Upper lobe of left lung (tissue), 6 donors: ENCODE measurements at places on chromosomes 4 and X.
A peak's percentile ranks its signal among the peaks of the same experiment; 100 is the strongest.

GRCh38 chr4:7722766-7723387 is 216.8 kb downstream of the AFAP1 start:
- no peak for DNase-seq

DNA sequence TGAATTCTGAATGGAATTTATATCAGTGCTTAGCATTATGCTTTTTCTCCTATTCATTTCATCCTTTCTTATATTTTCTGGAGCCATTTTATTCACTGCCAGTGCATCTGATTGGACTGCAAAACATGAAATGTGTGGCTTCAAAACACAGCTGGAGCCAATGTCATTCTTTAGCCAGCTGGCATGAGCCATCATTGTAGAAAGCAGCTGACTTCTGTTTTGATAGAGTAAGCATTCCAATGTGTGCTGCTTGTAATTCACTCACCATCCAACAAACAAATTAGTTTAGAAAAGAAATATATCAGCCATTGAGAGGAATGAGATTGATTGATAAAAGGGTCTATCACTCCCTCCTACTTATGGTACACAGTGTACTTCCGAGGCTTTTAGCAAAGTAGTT is 2616.0 kb downstream of the ARAP2 start:
- DNase-seq: no peak

DNA sequence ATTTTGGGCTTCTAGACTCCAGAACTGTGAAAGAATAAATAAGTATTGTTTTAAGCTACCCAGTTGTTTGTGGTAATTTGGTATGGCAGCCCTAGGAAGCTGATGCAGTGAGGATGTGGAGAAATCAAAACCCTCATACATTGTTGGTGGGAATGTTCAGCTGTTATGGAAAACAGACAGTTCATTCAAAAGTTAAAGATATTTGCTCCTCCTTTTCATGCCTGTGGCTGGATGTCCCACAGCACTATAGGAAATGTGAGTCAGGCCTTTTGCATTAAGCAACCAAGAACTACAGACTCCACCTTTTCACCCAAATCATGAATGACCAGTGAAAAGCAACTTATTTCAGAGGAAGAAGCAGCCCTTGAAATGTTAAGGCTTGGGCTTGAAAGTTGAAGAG is 6.7 kb downstream of the BBS12 start:
- no peak for DNase-seq

DNA sequence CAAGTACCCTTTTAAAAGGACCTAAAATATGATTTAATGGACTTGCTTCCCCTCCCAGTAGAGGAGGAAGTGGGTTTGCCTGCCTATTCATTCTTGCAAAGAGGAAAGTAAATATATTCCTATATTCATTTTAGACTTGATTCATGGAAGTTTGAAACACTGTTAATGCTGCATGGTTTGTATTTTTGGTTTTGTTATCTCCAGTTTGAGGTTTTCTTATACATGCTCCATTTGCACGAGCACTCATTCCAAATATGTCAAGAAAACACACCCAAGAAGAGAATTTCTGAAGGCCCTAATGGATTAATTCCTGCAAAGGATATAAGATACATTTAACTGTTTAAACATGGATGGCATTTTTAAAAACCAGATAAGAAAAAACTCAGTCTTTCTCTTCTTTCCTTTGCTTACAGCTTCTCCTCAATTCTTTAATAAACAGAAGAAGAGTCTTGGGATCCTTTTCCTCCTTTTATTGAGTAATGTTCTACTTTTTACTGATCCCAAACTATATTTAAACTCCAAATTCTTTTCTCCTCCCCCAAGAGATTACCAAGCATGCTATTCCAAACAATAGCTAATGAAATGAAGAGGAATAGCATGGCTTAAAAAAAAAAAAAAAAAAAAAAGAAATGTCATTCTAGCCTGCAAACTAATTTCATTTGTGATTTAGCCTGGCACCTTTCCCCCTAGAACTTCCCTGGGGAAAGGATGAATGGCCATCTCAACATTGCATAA is 54.6 kb upstream of the LDB2 start:
- DNase-seq: no peak

DNA sequence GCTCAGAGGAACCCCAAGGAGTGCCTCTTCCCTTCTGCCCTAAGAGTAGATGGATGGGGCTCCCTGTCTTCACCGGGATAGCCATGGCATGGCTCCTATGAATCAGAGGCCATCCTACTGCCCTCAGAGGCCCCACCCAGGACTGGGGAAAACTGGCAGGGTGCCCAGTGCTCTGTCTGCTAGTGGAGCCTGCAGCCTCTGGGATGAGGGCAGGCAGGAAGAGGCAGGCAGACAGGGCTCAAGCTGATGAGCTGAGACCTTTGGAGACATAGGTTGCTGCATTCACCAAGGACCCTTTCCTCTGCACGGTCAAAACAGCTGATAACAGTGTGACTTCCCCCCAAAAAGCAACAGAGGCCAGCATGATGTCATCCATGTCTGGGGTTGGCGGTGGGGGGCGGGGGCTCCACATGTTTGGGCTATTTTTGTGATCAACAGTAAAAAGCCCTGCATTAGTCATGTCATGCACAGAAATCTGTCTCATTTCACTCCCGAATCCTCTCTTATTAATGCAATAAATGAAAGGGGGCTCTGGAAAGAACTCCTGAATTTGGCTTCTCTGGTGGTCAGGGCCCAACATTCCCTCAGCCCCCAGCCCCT is 207.6 kb upstream of the MAMLD1 start:
- DNase-seq: no peak

DNA sequence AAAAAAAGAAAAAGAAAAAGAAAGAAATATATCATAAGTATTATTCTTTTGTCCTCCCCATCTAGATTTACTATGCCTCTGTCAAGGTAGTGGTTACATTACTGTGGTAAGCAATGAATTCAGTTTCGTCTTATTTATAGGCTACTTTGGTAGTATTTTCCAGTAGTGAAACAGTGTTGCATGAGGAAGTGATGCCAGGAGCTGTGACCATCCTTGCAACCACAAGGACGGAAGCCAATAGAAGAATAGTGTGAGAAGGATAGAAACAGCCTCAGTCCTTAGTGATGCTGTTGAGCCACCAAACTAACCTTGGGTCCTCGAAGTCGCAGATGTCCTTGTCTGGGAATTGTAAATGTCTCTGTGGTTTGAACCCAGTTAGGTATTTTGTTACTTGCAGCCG is 328.5 kb downstream of the PPP3CA start:
- no peak for DNase-seq

GRCh38 chr4:39502019-39502663 is 25.1 kb downstream of the UGDH start:
- DNase-seq: no peak

GRCh38 chrX:40550066-40550465 is 30.7 kb upstream of the ATP6AP2 start:
- DNase-seq: no peak

DNA sequence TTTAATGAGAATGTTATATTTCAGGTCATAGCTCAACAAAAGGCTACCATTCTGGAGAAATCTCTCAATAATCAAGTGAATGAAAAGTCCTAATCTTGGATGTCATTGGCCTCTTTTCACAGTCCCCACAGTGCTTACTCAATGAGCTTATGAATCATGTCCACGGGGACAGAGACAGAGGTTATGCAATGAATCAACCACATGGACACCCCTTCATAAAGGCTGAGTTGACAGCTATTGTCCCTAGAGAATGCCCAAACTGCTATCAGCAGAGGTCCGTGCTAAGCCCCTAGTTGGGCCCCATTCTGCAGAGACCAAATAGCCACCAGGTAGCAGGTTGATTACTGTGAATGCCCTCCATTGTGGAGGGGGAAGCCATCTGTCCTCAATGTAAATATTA is 158.1 kb downstream of the LHFPL1 start:
- DNase-seq: no peak

DNA sequence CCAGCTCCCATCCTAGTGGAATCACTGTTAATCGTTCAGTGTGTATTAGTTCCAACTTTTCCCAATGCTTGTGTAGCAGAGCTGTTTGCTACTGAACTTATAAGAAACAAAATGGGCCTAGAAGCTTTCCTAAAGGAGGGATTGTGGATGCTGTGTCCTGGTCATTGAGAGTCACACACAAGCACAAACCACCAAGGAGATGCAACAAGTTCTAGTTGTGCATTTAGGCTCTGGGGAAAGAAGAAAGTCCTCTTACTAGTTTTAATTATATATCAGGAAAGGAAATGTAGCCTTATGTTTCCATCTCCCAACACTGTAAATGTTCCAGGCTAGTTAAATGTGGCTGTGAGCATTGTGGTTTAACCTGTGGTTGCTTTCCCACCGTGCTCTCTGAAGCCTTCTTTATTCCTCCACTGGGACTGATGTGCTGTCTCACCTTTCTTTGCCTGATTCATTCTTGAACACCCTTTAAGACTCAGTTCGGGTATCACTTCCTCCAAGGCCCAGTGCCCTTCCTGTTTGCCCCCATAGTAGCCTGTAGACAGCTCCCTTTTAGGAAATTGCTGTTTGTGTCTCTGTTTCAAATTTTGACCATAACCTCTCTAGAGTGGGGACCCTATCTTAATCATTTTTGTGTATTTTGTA is 34.3 kb downstream of the ATP10D start:
- DNase-seq: no peak

DNA sequence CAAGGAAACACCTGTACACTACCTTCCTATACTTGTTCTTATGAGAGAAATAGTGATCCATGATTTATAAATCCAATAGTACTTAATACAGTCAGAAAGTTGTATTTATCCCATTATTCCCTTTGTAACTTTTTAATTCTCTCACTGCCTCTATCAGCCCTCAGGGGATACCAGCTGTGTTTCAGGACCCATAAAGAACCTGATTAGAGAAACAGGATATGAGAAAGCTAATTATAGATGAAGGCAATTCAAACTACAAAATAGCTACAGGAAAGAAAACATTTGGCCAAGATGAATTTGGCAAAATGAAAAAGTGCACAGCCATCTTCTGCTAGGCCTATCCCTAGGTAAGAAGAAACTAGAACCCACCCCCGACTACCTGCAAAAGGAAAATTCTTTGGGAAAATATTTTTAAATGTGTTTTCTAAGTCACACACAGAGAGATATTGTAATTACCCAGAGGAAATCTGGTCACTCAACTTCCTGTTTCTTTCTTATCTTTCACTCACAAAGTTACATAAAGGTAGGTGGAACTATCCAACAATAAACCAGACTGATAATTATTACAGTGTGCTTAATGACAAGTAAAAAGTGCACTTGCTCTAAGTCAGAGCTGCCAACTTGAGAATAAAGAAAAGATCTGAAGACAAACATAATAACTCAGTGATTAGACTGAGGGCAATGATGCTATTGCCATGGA is 836.5 kb upstream of the HTR2C start:
- DNase-seq: no peak

- no peak for DNase-seq
These were observed 692 bp downstream of the FAM241A start for GRCh38 chr4:112145790-112146501.

GRCh38 chrX:1427756-1428155 is 25.0 kb downstream of the ASMTL start:
- no peak for DNase-seq

DNA sequence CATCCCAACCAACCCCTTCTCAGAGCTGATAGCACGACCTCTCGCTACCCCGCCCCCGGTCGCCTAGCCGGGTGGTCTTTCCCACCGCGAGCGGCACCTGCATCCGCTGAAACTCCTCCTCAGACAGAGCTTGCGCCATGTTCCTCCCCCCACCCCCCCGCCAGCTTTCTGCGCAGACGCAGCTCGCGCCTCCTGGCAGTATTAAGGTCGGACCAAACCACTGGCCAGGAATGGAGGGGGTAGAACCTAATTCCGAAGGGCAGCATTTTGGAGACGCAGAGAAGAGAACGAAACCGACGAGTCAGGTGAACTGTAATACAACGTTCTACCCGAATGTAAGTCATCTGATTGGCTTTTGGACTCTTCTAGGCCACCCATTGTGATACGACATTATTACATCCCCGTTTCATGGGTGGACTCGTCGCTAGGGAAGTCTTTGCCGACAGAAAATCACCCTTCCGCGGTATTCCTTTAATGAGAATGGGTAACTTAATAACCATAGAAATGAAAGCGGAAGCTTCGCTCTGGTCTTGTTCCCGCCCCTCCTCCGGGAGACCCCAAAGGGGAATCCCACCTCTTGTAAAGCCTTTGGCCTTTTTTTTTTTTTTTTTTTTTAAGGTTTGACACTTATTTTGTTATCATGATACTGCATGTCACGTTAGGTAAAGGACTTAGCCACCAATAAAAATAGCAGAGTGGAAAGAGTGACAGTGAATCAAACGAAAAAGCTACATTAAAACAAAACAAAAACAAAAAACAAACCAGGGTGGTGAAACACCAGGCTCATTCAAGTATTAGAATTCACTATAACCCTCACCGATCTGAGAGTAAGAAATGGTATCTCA is at the start of gene GRIPAP1:
Gene GRIPAP1 (minus strand): TSS at position 174 of the 845 bp plus-strand sequence. CDS start 35 bp downstream, at position 139.
- DNase-seq: peak; percentile 90

DNA sequence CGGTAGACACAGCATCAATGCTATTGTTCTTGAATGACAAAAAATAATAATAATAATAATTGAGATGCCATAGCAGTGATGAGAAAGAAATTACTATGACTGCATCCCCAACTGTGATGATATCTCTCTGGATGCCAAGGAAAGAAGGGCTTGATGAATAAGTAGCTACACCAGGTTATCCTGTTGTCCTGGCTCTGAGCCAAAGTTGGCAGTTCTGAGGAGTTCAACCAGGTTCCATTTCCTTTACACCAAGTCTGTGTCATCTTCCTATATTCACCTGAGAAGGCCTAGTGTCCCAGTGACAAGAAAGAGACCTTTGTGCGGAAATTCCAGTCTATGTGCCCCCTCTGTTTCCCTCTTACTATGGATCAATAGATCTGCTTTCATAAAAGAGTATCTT is 3.4 kb upstream of the MAML3 start:
- no peak for DNase-seq

- DNase-seq: peak; percentile 68
These were observed 33.0 kb downstream of the TACC3 start for GRCh38 chr4:1754336-1754735.

DNA sequence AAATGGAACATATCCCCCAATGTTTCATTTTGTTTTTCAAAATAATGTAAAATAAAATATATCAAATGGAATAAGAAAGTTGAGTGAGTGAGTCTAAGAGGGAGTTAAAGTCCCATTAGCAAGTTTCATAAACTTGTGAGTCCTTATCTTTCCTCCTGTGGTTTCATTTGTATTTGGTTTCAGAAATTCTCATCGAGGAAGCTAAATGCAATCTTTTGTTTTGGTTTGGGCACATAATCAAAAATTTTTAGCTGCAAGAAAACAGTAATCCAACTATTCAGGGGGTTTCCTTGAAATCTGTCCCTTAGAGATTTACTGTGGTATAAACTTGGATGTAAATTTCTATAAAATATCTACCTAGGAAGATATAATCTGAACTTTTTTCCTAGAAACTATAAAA is 124.2 kb downstream of the CAMK2D start:
- no peak for DNase-seq

DNA sequence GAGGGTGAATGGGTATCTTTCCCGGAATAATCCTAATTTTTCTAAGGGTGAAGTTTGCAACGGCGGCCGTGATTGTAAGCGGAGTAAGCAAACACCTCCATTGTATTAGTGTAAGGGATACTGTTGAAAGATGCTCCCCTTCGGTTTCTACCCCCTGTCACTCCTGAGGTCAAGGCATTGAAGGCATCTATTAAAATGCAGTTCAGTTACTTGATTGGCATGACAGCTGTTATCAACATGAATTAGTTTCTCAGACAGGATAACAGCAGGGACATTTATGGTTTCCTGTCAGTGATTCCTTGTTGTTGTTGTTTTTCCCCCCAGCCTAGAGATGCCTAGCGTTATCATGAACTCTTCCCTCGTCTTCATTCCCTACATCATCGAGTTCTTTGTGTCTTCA is 552 bp downstream of the SLC25A14 start:
- no peak for DNase-seq

GRCh38 chrX:134782796-134783195 is 124.5 kb upstream of the PLAC1 start:
- DNase-seq: no peak
